Bronchus fibroblast of lung (primary cell): ENCODE measurements at places on chromosomes 5 and 9. TPM values are rescaled to one million over a fixed set of nuclear protein-coding genes. Genes with fewer than 3 reads are reported as not detected.

The GKAP1 gene
- 1.0 and 1.3 TPM in 2 replicates for total RNA-seq

The FAM221B gene
- total RNA-seq, result not detected in 2 replicates

The PCDHGB5 gene
- 10.6 and 13.8 TPM in 2 replicates for total RNA-seq

The C9 gene
- total RNA-seq, result not detected in 2 replicates

The KCNIP1 gene
- total RNA-seq, result not detected in 2 replicates

The PAPPA gene
- 11.1 and 11.3 TPM in 2 replicates for total RNA-seq

The MYOT gene
- total RNA-seq, result not detected in 2 replicates

The SLC36A3 gene
- total RNA-seq, result not detected in 2 replicates

The ANKRD18A gene
- under 0.01 TPM in 2 replicates for total RNA-seq

The C9orf152 gene
- not detected in 2 replicates for total RNA-seq

The MEGF10 gene
- under 0.01 TPM in 1 of 2 replicates, not detected in the other for total RNA-seq

The RICTOR gene
- total RNA-seq, result 8.5 and 9.1 TPM in 2 replicates

The GALT gene
- 15.5 and 18.5 TPM in 2 replicates for total RNA-seq

The CDO1 gene
- 8.0 and 19.0 TPM in 2 replicates for total RNA-seq

The PCDHB9 gene
- not detected in 2 replicates for total RNA-seq

The RABL6 gene
- 85.8 and 89.3 TPM in 2 replicates for total RNA-seq

The BSPRY gene
- not detected in 2 replicates for total RNA-seq

The PTGER4 gene
- total RNA-seq, result 26.6 and 34.1 TPM in 2 replicates

The ZDHHC11B gene
- not detected in 2 replicates for total RNA-seq

The SOX30 gene
- total RNA-seq, result 0.15 TPM in 1 of 2 replicates, not detected in the other

The SFXN1 gene
- total RNA-seq, result 87.3 and 110 TPM in 2 replicates

The CDH18 gene
- total RNA-seq, result 0.34 and 1.5 TPM in 2 replicates
